Brain (organoid and tissue), 16 donors: ENCODE measurements at places on chromosomes 3 and 15.

DNA sequence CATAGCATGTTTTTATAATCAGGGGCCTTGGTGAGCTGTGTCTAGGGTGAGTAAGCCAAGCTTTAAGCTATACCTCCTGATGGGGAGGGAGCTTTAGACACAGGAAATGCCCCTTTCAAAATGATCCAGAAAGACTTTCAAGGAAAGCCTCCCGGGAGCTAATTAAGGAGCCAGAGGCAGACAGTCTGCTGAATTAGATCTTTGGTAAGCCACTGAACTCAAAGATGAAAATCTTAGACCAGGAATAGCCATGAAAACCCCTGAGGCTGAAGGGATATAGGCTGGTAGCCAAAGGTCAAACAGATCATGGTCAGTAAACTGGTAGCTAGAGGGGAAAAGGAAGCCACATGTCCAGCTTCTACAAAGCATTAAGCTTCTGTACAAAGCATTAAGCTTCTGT lies 42.7 kb upstream of the GAP43 start:
- DNase-seq = no peak

- no peak for DNase-seq
Observed at GRCh38 chr3:161163297-161163696, 57.8 kb upstream of the NMD3 start.

DNA sequence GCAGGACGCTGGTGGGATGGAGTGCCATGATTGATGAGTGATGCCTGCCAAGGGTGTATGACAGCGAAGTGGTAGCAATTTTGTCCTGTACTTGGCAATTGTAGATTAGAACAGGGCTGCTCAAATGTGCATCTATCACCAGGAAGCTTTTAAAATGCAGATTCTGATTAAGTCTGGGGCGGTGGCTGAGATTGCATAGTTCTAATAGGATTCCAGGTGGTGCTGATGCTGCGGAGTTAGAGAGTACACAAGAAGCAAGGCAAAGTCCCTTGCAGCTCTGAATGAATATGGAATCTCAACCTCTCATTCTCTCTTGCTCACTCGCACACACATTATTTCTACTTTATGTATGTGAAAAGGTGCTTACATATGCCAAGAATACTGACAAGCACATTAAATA lies 670.4 kb downstream of the FHIT start:
- no peak for DNase-seq

- DNase-seq = peak; percentile 3
Observed at GRCh38 chr3:20101041-20101440, 60.8 kb downstream of the KAT2B start.

- peak; percentile 22 for DNase-seq
Observed at GRCh38 chr3:81837071-81837593, 75.7 kb upstream of the GBE1 start.

GRCh38 chr3:12371525-12372140 lies 82.8 kb downstream of the PPARG start:
- DNase-seq = no peak

DNA sequence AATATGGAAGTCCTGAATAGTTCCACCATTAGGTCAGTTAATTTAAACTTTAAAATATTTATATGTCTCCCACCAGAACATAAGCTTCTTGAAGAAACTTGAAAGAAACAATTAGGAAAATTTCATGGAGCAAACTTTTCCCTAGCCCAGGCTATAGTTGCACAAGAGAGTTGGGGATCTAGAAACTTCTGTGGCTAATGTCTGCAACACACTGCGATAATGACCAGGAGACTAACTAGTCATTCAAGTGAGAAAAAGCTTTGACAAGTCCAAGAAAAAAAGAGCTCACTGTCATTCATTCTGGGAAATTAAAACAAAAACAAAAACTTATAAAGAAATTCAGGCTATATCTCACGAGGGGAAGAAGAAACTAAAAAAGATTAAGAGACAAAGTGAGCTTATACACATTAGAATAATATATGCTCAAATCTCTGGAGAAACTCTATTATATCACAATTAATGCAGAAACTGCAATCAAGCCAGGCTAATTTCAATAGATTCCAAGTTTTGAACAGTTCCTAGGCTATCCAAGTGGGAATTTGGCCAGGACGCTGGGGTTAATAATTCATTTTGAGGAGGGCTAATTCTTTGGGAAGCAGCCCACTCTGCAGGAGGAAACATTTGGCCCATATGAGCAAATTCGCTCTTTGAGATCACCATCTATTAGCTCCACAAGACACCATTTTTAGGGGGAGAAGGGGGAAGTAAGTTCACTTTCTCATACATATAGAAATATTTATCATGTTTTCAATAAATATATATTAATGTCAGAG lies 134.6 kb downstream of the MEIS2 start:
- peak; percentile 89 for DNase-seq

DNA sequence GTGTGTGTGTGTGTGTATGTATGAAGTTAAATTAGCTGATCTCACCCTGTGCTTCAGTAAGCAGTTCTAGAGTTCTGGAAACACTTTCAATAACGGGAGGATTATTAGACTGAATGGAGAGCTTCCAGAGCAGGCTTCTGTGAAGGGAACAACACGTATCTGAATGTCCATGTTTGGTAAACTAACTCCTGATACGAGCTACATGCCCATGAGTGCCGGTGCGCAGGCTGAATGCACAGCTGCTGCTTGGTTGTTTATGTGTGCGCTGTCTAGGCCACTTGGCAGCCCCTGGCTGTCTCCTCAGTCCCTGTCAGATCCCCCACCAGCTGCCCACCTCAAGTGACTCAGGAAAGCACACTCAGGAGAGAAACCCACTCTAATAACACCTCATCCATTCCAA lies 137.0 kb downstream of the EPHB1 start:
- DNase-seq = no peak

GRCh38 chr3:108065096-108065495 lies 25.7 kb downstream of the CD47 start:
- DNase-seq = no peak

- no peak for DNase-seq
Observed at GRCh38 chr3:79203144-79203519, 564.7 kb downstream of the ROBO1 start.

GRCh38 chr3:117047951-117048705 lies 338.5 kb downstream of the TUSC7 start:
- no peak for DNase-seq

DNA sequence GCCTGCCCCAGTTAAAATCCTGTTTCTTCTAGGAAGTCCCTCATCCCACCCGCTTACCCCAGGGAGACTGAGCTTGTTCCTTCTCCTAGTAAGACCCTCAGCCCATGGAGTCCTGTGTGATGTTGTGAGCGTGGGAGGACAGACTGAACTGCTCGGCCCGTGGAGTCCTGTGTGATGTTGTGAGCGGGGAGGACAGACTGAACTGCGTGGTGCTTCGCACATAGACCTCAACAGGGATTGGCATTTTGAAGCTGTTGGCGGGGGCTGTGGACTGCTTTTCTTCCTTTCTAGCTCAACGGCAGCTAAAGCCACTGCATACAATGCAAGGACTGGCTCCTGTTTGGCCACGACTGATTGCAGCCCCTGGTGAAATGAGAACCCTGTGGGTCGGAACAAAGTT lies 1.6 kb upstream of the SPTBN5 start:
- DNase-seq = no peak

DNA sequence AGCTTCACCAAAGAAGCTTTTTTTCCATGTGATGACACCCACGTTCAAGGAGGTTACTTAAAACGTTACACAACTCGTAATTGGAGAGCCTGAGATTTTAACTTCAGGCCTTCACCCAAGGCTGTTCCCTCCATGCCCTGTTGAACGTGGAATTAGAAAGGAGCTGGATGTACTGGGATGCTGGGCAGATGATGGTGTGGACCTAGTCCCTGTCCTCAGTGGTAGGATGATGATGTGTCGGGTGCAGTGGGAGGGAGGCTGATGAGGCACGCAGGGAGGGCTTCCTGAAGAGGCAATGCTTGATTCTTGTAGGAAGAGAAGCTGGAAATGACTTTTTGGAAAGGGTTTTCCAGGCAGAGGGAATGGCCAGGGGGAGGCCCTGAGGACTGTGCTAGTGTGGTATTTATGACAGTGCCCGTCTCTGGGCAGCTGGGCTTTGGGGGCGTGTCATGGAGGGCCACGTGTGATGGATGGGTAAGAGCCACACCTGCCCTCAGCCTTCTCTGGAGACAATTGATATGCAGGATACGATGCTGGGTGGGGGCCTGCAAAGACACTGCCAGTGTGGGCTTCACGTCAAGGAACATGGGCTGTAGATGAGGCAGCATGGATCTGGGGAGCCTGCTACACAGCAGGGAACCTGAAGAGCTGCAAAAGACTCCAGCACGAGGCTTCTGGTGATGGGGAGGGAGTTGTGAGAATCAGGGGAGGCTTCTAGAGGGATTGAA lies 15.3 kb downstream of the SYNM start:
- no peak for DNase-seq

DNA sequence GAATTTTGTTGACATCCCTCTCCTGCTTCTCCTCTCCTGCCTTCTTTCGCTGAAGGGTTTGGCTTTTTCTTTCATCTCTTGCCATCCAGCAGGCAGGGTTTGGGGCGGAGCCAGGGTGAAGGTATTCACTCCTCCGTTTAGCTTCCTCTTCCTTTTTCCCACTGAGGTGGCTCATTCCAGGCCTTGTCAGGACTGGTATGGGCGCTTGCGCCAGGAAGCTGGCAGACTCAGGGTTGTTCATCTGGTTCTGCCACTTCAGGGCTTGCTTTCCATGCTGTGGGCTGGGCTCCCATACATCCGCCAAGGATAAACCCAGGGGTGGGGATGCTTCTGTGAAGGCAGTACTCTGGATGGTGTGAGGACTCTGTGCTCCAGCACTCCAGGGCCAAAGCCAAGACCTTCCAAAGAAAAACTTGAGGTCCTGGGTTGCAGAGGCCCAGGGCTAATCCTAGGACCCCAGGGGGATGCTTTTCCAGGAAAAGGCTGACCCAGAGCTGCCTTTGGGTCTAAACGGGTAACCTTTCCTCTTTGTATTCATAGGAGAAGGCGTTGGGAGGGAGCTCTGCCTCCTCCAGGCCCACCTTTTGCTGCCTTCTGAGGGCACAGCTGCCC lies 7.7 kb upstream of the AMOTL2 start:
- no peak for DNase-seq

DNA sequence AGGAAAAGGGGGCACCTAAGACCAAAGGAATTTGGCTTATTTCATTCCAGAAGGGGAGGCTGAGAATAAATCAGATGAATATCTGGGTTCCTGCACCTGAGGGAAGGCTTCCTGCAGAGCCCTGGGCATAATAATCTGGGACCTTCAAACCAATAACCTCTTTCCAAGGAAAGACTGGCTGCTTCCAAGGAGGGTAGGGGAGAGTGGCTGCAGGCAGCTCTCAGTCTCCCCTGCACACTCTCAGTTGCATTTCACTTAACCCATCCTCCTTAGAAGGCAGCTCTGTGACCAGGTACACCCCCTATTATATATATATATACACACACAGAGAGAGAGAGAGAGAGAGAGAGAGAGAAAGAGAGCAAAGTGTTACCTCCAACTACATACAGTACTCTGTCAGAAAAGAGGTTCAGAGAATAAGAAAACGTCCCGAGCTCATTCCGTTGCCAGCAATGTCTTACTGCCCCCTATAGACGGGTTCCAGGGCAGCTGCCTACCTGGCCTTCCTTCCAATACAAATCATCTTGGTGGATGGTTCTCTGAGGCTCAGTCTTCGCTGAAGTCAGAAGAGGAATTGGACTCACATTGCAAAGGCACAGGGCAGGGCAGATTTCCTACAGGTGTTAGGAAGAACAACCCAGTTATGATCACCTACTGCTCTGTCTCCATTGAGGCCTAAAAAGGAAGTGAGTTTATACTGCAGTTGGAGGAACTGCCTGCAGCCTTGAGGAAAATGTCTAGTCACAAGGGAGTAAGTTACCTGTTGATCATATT lies 26.1 kb downstream of the CAPN3 start:
- peak; percentile 9 for DNase-seq

DNA sequence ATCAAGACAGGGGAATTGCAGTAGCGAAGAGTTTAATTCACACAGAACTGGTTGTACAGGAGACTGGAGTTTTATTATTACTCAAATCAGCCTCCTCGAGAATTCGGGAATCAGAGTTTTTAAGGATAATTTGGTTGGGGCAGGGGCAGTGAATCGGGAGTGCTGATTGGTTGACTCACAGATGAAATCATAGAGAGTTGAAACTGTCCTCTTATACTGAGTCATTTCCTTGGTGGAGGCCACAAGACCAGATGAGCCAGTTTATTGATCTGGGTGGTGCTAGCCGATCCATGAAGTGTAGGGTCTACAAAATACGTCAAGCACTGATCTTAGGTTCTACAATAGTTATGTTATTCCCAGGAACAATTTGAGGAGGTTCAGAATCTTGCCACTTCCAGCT lies 5.3 kb upstream of the ZNF770 start:
- DNase-seq = no peak

- peak; percentile 60 for DNase-seq
Observed at GRCh38 chr15:39304201-39304841, 276.6 kb upstream of the THBS1 start.

DNA sequence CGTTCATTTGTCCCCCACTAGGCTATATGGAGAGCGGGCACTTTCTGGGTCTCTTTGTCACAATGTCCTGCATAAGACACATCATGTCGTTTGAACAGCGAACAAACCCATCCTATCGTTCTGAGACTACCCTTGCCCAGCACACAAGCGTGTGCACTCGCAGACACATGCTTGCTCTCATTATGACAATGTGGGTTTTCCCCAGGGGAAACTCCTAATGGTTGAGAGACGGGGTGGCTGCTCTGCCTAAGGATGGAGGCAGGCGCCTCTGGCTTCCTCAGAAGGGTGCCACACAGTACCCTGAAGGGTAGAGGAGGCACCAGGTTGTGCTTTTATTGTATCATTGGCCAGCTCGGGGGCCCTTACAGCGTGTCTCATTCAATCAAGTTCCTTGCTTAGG lies 51.0 kb upstream of the MYZAP start:
- no peak for DNase-seq

DNA sequence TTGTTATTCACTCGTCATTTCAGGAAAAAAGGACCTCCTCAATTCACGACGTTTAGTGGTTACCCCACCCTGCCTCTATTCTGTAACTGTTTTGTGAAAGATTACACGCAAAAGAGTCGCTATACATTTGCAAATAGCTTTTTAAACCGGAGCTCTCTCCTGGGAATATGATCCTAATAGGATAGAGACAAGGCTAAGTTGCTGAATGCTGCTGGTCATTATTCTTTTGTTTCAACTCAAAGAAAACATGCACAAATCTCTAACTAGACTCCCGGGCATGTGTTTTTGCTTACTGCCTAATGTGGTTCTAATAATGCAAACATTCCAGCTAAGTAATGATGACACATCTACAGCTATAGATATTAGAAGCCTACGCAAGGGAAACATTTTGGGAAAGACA lies 214.6 kb upstream of the MDFIC2 start:
- DNase-seq = no peak

- no peak for DNase-seq
Observed at GRCh38 chr15:72492733-72493132, 18.6 kb downstream of the ARIH1 start.

GRCh38 chr15:37094333-37094914 lies 5.9 kb downstream of the MEIS2 start:
- DNase-seq = no peak

- DNase-seq = no peak
Observed at GRCh38 chr15:82870727-82871320, 61.4 kb downstream of the WHAMM start.

GRCh38 chr3:57006179-57006657 lies 54.2 kb upstream of the SPATA12 start:
- no peak for DNase-seq

GRCh38 chr3:11565072-11565471 lies 78.6 kb downstream of the VGLL4 start:
- no peak for DNase-seq
